ENCODE measurements at places on chromosomes 7 and 10. TPM values are rescaled to one million over a fixed set of nuclear protein-coding genes. Genes with fewer than 3 reads are reported as not detected.

GRCh38 chr7:4029941-4030340, 652.2 kb upstream of the FOXK1 start:
- no peaks in the 10 kb centered on the region for H3K27me3 ChIP-seq
- no peak overlapping the region for H3K4me3 ChIP-seq
- H3K36me3 ChIP-seq = no peaks in the 10 kb centered on the region
- no peak overlapping the region for H3K27ac ChIP-seq

GRCh38 chr7:31767686-31768358, 80.8 kb downstream of the PPP1R17 start:
- no peaks in the 10 kb centered on the region for H3K4me1 ChIP-seq
- no peak overlapping the region for H3K27ac ChIP-seq
- no peaks in the 10 kb centered on the region for H3K27me3 ChIP-seq
- DNase-seq = no peak
- no peak overlapping the region for H3K4me3 ChIP-seq

DNA sequence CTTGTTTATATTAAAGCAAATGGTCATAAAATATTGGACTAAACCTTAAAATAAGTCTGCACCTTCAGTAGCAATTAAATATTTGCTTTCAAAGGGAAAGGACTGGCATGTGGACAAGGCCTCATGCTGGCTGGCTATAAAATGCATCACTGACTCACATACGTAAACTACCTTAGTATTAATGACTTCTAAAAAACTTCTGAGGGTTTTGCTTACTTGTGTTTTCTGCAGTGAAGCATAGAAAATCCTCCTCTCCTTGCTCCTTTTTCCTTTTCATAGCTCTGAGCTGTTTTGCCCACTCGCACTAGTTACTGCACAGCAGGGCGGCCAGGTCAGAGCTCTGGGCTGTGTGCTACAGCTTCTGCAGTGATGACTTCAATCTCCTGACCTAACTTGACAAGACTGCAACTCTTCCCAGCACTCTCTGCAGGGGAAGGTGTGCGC, 82.3 kb downstream of the CUL2 start:
- no peak overlapping the region for H3K27ac ChIP-seq
- H3K27me3 ChIP-seq = no peaks in the 10 kb centered on the region
- H3K4me3 ChIP-seq = no peak overlapping the region
- no peak for DNase-seq
- no peaks in the 10 kb centered on the region for H3K4me1 ChIP-seq
- H3K36me3 ChIP-seq = peaks cover 15% of the 10 kb centered on the region

DNA sequence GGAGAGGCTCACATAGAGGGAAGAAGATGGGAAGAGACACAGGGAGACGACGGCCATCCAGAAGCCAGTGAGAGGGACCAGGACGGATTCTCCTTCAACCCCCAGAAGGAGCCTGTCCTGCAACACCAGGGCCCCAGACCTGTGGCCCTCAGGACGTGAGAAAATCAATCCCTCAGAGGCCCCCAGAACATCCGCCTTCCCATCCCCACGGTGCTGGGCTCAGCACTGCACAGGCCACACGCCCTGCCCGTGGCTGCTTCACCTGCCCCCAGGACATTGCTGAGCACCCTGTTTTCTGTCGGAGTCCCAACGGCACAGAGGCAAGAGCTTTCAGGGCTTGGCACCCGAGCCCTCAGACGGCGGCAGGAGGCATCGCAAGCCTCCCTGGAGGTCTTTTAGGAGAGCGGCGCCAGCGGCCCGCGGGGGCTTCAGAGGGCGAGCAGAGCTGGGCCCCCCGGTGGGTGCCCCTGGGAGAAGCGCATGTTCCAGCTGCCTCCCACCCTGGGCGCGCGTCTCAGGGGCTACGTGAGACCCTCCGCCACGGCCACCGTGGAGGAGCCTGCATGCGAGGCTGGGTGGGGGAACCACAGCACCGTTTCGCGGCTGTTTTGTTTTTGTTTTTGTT, 42.8 kb downstream of the PDGFA start:
- H3K4me3 ChIP-seq = no peak overlapping the region
- no peak for DNase-seq
- H3K27me3 ChIP-seq = no peaks in the 10 kb centered on the region
- no peaks in the 10 kb centered on the region for H3K36me3 ChIP-seq

DNA sequence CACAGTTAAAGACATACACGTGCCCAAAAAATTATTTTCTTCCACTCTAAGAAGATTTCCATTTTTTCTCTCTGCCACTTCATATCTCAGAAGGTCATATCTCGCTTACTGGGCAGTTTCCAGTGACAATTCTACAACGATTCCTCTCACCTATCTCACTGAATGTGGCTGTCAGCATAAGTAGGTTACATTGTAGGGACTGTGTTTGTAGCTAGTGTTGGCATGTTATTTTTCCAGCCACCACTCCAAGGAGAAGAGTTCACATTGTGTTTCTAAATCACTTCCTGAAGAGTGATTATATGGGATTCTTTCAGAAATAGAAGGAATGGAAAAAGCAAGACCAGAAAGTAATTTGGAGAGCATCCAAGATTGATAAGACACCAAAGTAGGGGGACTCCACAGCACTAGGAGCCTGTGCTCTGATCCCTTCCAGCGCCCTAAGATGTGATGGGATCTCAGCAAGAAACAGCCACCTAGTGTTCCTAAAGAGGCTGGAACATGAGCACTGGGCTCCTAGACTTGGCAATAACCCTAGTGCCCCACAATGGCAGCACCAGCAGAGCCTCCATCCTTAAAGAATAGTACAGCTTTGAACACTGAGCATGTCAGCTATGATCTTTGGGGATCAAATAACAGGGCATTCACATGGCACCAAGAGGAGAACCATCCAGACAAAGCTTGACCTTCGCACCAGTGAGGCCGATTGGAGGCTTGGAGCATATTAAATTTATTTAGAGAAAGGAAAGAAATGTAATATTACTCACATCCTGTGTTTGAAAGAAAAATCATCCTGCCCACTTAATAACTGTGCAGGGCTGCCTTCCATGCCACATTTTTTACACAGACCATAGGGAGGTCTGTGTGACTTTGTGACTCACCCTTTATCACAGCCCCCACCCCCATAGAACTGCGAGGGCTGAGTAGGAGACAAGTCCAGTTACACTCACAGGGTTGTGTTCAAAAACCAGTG, 51.8 kb downstream of the CAV1 start:
- H3K4me3 ChIP-seq = no peak overlapping the region
- H3K36me3 ChIP-seq = no peaks in the 10 kb centered on the region
- no peak for DNase-seq
- H3K4me1 ChIP-seq = no peaks in the 10 kb centered on the region
- no peaks in the 10 kb centered on the region for H3K27me3 ChIP-seq

DNA sequence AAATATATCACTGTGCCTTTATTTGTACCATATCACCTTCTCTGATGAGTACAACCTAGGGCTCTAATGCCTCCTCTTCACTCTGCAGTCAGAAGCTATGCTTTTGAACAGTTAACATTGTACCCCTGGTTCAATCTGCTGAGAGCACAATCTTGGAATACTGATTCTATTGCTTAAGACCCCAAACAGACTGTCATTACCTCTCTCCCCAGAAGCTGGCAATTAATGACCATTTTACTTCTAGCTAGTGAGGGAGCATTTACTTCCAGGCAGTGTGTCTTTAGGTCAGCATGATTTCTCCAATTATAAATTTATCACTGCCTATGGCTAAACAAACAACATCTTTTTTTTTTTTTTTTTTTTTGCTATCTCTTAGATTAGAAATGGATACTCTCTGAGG, 36.0 kb upstream of the SPOCK2 start:
- H3K27me3 ChIP-seq = no peaks in the 10 kb centered on the region
- no peak overlapping the region for H3K27ac ChIP-seq
- H3K4me3 ChIP-seq = no peak overlapping the region

DNA sequence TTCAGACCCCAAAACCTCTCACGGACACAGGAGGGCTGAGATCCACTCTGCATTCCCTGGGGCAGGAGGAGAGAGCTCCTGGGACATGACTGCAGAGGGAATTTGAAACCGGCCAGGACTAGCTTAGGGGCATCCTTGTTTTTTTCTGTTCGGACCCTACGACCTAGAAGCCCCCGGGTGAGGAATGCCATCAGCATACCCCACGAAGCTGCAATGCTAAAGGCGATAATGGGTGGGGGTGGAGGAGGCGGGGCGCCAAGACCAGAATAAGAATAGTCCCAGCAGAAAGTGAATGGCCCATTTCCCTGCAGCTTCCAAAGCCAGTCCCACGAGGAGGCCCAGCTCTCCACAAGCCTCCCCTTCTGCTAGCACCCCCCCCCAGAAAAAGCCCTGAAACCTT, 4.0 kb downstream of the PDGFA start:
- no peaks in the 10 kb centered on the region for H3K36me3 ChIP-seq
- H3K27ac ChIP-seq = no peak overlapping the region
- H3K4me1 ChIP-seq = peaks cover 12% of the 10 kb centered on the region
- H3K4me3 ChIP-seq = no peak overlapping the region

DNA sequence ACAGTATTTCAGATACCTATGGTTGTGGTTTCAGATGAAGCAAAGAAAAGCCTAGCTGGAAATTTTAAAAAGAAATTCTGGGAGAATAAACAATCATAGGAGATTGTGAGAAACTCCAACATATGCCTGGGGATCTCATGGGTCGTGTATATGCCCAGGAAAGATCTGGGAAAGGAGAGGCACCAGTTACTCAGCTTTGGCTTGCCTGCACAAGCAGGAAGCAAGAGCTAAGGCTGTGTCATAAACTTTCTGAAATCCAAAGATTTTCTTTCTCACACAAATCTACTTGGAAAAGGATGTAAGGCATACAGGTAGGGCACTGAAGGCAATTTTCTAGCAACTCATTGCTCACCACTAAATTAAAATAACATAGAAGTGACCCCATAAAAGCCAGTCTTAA, 373.6 kb downstream of the CDC14C start:
- H3K4me1 ChIP-seq = no peaks in the 10 kb centered on the region
- no peak for DNase-seq
- H3K27ac ChIP-seq = no peak overlapping the region
- no peaks in the 10 kb centered on the region for H3K36me3 ChIP-seq
- H3K4me3 ChIP-seq = no peak overlapping the region
- no peaks in the 10 kb centered on the region for H3K27me3 ChIP-seq

DNA sequence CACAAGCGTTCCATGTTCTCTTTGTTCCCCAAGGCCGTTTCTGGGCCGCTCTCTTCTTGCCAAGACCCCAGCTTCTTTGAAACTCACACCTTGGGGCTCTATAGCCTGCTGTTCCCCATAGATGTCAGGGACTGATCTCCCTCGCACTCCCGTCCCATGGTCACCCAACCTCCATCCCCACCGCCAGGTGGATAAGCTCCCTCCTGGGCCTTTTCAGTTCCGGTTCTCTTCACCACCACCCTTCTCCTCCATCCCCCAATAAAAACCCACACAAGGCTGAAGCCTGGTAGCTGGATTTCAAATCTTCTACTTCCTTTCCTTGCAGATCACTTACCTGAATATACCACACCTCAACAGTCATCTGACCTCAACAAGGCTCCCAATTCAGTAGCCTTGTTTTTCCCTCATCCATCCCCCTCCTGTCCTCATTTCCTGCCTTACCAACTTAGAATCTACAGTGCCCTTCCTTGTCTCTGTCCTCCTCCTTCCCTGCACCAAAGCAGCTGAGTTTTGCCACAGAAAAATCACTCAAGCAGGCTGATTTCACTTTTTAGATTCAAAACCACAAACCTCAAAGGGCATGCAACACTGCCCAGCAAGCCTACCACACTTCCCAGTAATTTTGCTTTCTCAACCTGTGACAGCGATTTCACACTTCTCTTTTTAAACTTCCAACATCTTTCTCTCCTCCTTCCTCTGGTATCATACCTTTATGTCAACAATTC, 7.7 kb downstream of the SLC37A3 start:
- peaks cover 23% of the 10 kb centered on the region for H3K4me1 ChIP-seq
- H3K27ac ChIP-seq = no peak overlapping the region
- no peaks in the 10 kb centered on the region for H3K27me3 ChIP-seq
- H3K36me3 ChIP-seq = no peaks in the 10 kb centered on the region
- DNase-seq = peak; percentile 68

- no peak overlapping the region for H3K4me3 ChIP-seq
- H3K27me3 ChIP-seq = no peaks in the 10 kb centered on the region
- H3K36me3 ChIP-seq = no peaks in the 10 kb centered on the region
- DNase-seq = no peak
- peaks cover 5% of the 10 kb centered on the region for H3K4me1 ChIP-seq
- no peak overlapping the region for H3K27ac ChIP-seq
Observed at GRCh38 chr7:36946401-36946739, 222.1 kb upstream of the AOAH start.

GRCh38 chr10:132156382-132156781, 30.4 kb upstream of the DPYSL4 start:
- H3K27me3 ChIP-seq = no peaks in the 10 kb centered on the region
- H3K4me1 ChIP-seq = no peaks in the 10 kb centered on the region
- H3K4me3 ChIP-seq = no peak overlapping the region

DYNC1I1 gene
- 0.40 TPM for total RNA-seq

MUC12 gene
- not detected for total RNA-seq

OR6V1 gene
- not detected for total RNA-seq

IL15RA gene
- total RNA-seq = not detected

LBX1 gene
- not detected for total RNA-seq
